ENCODE measurements at places on chromosomes 7 and 10.

DNA sequence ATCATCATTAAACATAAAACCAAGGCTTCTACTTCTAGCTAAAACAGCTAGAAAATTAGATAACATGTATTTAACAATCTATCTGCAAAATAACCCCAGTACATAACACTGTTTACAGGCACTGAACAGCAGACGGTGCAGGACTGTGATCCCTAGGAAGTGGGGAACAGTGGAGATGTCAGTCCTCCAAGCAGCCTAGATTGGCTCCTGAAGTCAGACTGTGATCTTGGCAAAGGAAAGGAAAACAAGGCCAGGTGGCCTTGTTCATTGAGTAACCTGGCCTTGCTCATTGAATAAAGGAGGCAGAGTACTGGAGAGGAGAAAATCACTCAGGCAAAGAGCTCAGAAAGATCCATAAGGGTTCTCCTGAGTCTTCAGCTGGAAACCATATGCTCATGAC lies 77.7 kb upstream of the DIP2C start:
- no peak for DNase-seq

DNA sequence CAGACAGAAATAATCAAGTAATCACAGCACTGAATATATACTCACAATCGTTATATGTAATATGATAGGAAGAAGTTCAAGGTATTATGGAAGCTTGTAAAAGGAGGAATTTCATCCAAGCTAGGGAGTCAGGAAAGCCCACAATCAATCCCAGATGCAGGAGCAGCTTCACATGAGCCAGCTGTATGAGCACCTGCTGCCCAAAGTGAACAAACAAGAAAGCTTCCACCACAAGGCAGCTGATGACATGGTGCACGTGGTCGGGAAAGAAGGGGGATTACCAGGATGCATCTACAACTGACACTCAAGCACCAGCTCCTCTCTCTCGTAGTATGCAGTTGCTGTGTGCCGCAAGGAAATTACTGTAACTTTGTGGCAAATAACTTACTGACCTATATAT lies 225.2 kb downstream of the XPNPEP1 start:
- DNase-seq: no peak

- no peak for DNase-seq
Observed at GRCh38 chr10:65325913-65326312, 1599.9 kb upstream of the LRRTM3 start.

DNA sequence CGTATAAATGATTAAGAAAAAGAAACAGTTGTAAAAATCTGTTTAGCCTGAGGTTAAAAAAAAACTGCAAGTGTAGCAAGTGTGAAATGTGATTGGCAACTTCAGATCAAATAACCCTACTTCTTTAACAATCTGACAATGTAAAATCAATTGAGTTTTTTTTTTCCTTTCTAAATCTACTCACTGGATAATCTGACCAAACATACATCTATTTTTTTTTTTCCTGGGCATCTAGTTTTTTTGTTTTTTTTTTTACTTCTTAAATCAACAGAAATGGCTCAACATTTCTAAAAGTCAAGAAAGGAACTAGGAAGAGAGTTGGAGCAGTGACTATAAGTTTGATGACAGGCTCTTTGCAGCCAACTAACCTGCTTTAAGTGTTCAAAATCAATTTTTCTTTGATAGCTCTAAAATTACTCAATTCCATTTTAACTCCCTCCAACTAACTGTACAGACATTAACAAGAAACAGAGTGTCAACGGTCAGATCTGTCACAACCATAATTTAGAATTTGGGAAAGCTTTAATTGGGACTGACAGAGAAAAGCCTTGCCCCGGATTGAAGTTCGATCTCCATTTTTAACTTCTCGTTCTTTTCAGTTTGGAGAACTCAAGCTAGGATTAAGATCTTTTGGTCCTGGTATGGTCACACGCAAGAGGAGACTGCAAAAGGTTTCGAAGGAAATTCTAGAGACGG lies 1.2 kb downstream of the ARL3 start:
- DNase-seq: no peak

- no peak for DNase-seq
Observed at GRCh38 chr7:1978656-1979590, 253.8 kb downstream of the MAD1L1 start.
